Thoracic aorta (tissue), 2 donors: ENCODE measurements at places on chromosomes 6 and 20. TPM values are rescaled to one million over a fixed set of nuclear protein-coding genes. Genes with fewer than 3 reads are reported as not detected.

The ETV7 gene
- total RNA-seq: 5.4 TPM

The KCNK15 gene
- total RNA-seq: 26.3 TPM

The SLC16A10 gene
- total RNA-seq: 32.4 TPM

The SRMS gene
- total RNA-seq: not detected

The FAM217A gene
- total RNA-seq: not detected

The C6orf163 gene
- 4.9 TPM for total RNA-seq

The KIAA1755 gene
- 11.0 TPM for total RNA-seq

The BPIFB2 gene
- not detected for total RNA-seq

The LY6G6D gene
- not detected for total RNA-seq

The TNFRSF21 gene
- total RNA-seq: 7.3 TPM

The SLC24A3 gene
- 31.4 TPM for total RNA-seq

The KCNK16 gene
- not detected for total RNA-seq

DNA sequence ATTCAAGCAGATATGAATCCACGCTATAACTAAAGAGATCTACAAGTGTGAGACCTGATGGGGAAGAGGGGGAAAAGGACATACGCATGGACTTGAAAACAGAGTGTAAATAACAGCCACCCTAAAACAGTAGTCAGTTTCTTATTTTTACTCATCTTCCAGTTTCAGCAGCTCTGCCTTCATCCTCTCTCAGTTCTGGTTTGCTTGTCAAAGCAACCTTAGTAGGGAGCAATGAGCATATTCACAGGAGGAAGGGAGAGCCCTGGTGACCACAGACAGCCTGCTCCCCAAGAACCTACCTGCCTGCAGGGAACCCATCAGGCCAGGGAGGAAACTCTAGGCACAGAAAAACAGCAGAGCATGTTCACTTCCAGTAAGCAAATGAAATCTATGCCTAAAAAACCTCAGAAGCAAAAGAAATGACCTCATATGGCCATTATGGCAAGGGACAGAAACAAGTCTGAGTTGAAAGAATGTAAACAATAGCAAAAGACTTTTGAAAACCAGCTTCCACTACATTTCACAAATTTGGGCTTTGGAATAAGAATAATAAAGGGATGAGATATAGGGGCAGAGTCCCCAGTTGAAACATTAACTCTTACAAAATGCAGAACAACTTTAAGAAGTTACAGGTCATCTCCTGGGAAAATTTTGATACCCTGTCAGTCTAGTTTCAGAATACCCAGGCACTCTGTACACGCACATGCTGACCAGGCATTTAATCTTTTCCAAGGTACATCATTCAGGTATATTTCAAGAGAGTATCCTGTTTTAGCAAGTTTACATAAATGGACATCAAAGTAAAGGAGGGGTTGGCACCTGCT lies 120.8 kb upstream of the BCLAF1 start:
- peaks cover 4% of the 10 kb centered on the region for H3K4me1 ChIP-seq
- DNase-seq: no peak
- no peak overlapping the region for H3K4me3 ChIP-seq
- H3K36me3 ChIP-seq: no peaks in the 10 kb centered on the region

- H3K4me1 ChIP-seq: no peaks in the 10 kb centered on the region
- H3K36me3 ChIP-seq: no peaks in the 10 kb centered on the region
- H3K27ac ChIP-seq: no peak overlapping the region
- no peaks in the 10 kb centered on the region for H3K27me3 ChIP-seq
Observed at GRCh38 chr20:48224533-48225050, 439.3 kb upstream of the SULF2 start.

DNA sequence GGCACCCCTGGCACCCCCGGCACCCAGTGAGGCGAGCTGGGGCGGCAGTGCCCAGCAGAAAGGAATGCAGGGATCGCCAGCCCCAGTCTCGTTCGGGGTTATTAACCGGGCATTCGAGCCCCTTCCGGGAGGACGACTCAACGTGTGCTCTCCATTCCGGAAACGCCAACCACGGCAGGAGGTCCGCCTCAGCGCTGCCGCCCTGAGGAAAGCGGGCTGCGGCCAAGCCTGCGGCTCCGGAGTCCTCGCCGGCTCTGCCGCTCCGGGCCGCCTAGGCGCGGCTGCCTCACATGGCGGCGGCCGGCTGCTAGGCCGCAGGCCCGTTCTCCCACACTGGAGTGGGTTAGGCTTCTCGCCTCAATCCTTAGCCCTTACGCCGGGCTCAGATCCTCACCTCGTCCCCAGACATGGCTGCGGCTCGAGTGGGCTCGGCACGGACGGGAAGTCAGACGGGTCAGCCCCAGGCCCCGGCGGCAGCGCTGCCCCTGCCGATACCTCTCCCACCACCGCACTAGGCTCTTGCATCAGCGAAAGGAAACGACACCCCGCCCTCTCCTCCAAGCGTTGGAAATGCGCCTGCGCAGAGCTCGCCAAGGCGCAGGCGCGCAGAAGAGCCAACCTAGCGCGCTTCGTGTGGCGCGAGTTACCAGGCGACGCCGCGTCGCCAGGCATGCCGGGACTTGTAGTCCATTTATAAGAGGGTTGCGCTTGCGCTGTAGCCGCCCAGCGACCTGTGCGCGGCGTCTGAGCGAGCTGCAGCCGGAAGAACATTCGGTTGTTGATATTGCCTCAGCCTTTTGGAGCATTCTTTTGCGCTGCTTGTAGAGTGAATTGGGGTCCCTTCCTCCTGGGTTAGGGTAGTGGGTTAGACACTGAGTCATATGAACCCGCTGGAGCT lies at the start of gene EIF2S2:
Gene EIF2S2, minus strand, starts transcription at position 542 of the 898 bp plus-strand sequence. Its CDS starts 133 bp downstream, at position 409.
- H3K27me3 ChIP-seq: no peaks in the 10 kb centered on the region
- peaks cover 41% of the 10 kb centered on the region for H3K4me1 ChIP-seq
- peak within 1 kb of the TSS; percentile 88 for H3K27ac ChIP-seq
- H3K4me3 ChIP-seq: peak within 1 kb of the TSS; percentile 90
- peaks cover 6% of the 10 kb centered on the region for H3K36me3 ChIP-seq
- DNase-seq: peak; percentile 85

GRCh38 chr6:39377539-39377950 lies 55.0 kb upstream of the KCNK16 start:
- H3K36me3 ChIP-seq: no peaks in the 10 kb centered on the region
- H3K4me1 ChIP-seq: peaks cover 5% of the 10 kb centered on the region

- no peak overlapping the region for H3K27ac ChIP-seq
- no peaks in the 10 kb centered on the region for H3K27me3 ChIP-seq
- H3K36me3 ChIP-seq: no peaks in the 10 kb centered on the region
- H3K4me3 ChIP-seq: no peak overlapping the region
Observed at GRCh38 chr20:6944292-6944691, 176.8 kb downstream of the BMP2 start.

DNA sequence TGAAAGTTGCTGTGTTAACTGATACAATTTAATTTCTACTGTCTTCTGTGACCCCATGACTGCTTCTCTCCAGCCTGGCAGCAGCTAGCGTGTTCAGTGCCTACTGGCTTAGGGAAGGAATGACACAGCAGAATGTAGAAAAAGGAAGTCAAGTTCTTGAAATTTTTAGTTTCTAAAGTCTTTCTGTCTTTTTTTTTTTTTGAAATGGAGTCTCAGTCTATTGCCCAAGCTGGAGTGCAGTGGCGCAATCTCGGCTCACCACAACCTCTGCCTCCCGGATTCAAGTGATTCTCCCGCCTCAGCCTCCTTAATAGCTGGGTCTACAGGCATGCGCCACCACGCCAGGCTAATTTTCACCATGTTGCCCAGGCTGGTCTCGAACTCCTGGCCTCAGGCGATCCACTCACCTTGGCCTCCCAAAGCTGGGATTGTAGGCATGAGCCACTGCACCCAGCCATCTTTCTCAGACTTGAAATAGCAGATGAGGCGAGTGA lies 39.3 kb downstream of the PCNA start:
- no peaks in the 10 kb centered on the region for H3K27me3 ChIP-seq
- no peaks in the 10 kb centered on the region for H3K36me3 ChIP-seq
- DNase-seq: no peak
- H3K27ac ChIP-seq: peak overlapping the region; percentile 42
- no peak overlapping the region for H3K4me3 ChIP-seq
- peaks cover 6% of the 10 kb centered on the region for H3K4me1 ChIP-seq

DNA sequence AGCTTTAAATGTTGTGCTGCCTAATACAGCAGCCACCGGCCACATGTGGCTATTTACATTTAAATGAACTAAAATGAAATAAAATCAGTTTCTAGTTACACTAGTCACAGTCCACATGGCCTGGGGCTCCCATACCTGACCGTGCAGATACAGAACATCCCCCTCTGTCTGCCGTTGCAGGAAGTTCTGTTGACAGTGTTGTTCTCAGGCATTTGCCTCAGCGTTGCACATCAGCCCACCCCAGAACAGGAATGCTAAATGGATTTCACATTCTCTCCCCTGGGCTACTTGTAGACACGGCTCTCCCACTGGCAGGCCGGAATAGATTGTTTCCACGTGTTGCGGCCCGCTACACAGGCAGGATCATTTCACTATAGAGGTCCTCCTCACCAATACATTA lies 26.3 kb downstream of the JAG1 start:
- no peak for DNase-seq
- H3K4me1 ChIP-seq: peaks cover 28% of the 10 kb centered on the region
- H3K27ac ChIP-seq: peak overlapping the region; percentile 100
- peaks cover 84% of the 10 kb centered on the region for H3K36me3 ChIP-seq
- no peak overlapping the region for H3K4me3 ChIP-seq
- H3K27me3 ChIP-seq: no peaks in the 10 kb centered on the region

DNA sequence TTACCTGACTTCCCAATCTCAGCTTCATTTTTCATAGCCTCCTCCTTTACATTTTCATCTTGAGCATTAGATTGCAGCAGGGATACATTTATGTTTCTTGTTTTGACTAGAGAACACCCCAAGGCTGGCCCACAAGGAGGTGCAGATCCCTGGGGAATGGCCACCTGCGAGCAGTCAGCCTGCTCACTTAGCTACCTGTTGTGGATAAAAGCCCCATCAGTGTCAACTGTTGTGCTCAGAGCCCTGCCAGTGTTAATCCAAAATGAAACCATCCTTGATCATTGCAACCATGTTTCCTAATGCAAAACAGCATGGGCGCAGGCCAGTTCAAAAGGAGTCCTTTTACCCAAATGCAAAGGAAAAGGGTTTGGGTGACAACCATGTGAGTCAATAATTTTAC lies 50.8 kb downstream of the CNR1 start:
- H3K27me3 ChIP-seq: no peaks in the 10 kb centered on the region
- no peak overlapping the region for H3K4me3 ChIP-seq
- no peak for DNase-seq
- H3K36me3 ChIP-seq: no peaks in the 10 kb centered on the region

- H3K4me3 ChIP-seq: no peak overlapping the region
- DNase-seq: no peak
- H3K27me3 ChIP-seq: no peaks in the 10 kb centered on the region
- H3K27ac ChIP-seq: no peak overlapping the region
Observed at GRCh38 chr6:123925350-123925749, 121.7 kb downstream of the NKAIN2 start.

GRCh38 chr6:33566182-33567084 lies 13.6 kb downstream of the BAK1 start:
- DNase-seq: no peak
- no peak overlapping the region for H3K27ac ChIP-seq
- no peaks in the 10 kb centered on the region for H3K36me3 ChIP-seq
- peaks cover under 1% of the 10 kb centered on the region for H3K4me1 ChIP-seq

GRCh38 chr20:36349384-36350170 lies 43.4 kb downstream of the DLGAP4 start:
- no peak overlapping the region for H3K4me3 ChIP-seq
- no peaks in the 10 kb centered on the region for H3K4me1 ChIP-seq

DNA sequence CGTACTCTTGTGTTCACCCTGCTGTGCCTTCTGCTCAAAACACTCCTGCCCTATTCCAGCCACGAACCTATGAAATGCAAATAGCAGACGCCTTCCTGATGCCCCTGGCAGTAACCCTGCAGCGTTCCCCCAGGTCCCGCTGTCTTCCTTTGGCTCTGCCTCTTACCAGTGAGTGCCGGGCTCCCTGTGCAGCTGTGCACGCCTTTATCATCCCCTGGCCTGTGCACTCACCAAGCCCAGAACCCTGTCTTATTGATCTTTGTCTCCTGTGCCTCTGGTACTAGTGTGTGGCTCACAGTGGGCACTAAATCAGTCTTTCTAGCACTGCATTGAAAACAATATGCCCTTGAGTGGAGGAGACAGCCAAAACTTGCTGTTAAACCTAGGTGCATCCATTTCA lies 19.7 kb downstream of the ZDHHC14 start:
- no peaks in the 10 kb centered on the region for H3K36me3 ChIP-seq
- H3K4me1 ChIP-seq: no peaks in the 10 kb centered on the region
- no peak overlapping the region for H3K4me3 ChIP-seq
- DNase-seq: no peak

- H3K27me3 ChIP-seq: no peaks in the 10 kb centered on the region
- H3K4me3 ChIP-seq: no peak overlapping the region
- peak overlapping the region; percentile 75 for H3K27ac ChIP-seq
- peaks cover 91% of the 10 kb centered on the region for H3K4me1 ChIP-seq
- no peaks in the 10 kb centered on the region for H3K36me3 ChIP-seq
Observed at GRCh38 chr20:10590950-10591671, 82.7 kb downstream of the JAG1 start.

DNA sequence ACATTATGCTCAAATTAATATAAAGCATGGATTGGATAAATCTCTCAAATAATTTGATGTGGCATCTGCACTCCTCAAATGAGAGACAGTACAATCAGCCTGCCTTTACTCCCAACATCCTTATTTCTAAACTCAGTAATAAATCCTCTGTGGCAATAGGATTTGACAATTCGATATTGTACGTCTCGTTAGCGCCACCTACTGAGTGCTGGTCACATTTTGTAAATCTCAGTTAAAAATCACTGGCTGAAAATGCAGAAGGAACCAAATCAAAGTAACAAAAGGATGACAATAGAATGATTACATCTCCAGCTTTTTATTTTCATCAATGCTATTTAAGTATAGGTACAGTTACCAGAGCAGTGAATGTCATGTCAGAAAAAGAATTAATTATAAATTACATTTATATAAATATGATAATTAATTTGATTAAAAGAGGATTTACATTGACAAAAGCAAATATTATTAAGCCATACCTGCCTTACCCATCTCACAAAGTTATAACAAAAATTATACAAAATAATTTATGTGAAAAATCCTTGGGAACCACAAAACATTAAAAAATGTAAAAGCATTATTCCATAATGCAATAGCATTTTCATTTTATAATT lies 20.2 kb upstream of the GJE1 start:
- no peak for DNase-seq
- H3K27ac ChIP-seq: no peak overlapping the region
- H3K27me3 ChIP-seq: no peaks in the 10 kb centered on the region
- H3K4me3 ChIP-seq: no peak overlapping the region
- H3K36me3 ChIP-seq: no peaks in the 10 kb centered on the region

- H3K36me3 ChIP-seq: no peaks in the 10 kb centered on the region
- H3K4me1 ChIP-seq: peaks cover 19% of the 10 kb centered on the region
- H3K4me3 ChIP-seq: peak within 1 kb of the TSS; percentile 87
- peak within 1 kb of the TSS; percentile 93 for H3K27ac ChIP-seq
- peak; percentile 84 for DNase-seq
Observed at GRCh38 chr20:18466894-18467730, at the start of the genes DZANK1 and POLR3F. Gene DZANK1 (minus strand): TSS chr20:18467030. CDS start chr20:18465358, 1,672 bp downstream. Gene POLR3F (plus strand): TSS chr20:18467390. CDS start chr20:18467507, 117 bp downstream.

- no peak for DNase-seq
- no peak overlapping the region for H3K27ac ChIP-seq
- H3K36me3 ChIP-seq: no peaks in the 10 kb centered on the region
- no peaks in the 10 kb centered on the region for H3K27me3 ChIP-seq
- no peaks in the 10 kb centered on the region for H3K4me1 ChIP-seq
- no peak overlapping the region for H3K4me3 ChIP-seq
Observed at GRCh38 chr6:7025861-7026260, 81.9 kb upstream of the RREB1 start.

- H3K27ac ChIP-seq: no peak overlapping the region
- no peaks in the 10 kb centered on the region for H3K36me3 ChIP-seq
- no peak for DNase-seq
Observed at GRCh38 chr20:62477669-62478455, 2.1 kb upstream of the GATA5 start.

- no peaks in the 10 kb centered on the region for H3K4me1 ChIP-seq
- DNase-seq: no peak
- no peaks in the 10 kb centered on the region for H3K27me3 ChIP-seq
- no peak overlapping the region for H3K4me3 ChIP-seq
- H3K36me3 ChIP-seq: no peaks in the 10 kb centered on the region
Observed at GRCh38 chr6:111159633-111160032, 72.3 kb downstream of the SLC16A10 start.
